C1 segment of cervical spinal cord (tissue), 14 donors: ENCODE measurements at places on chromosomes 13 and 19.

DNA sequence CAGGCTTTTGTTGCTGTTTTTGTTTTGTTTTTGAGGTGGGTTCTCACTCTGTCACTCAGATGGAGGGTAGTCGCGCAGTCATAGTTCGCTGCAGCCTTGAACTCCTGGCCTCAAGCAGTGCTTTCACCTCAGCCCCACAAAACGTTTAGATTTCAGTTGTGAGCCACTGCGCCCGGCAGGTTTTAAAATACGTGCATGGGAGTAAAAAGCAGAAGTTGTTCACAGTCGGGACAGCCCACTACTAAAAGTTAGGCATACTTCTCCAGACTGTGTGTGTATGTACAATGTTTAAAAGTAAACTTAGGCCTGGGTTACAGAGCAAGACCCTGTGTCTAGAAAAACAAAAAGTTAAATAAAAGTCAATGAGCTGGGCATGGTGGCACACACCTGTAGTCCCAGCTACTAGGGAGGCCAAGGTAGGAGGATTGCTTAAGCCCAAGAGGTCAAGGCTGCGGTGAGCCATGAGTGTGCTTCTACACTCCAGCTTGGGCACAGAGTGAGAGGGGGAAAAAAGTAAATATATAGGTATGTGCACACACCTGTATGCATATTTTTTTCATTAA is 6.1 kb downstream of the SAFB start:
- DNase-seq, result no peak

DNA sequence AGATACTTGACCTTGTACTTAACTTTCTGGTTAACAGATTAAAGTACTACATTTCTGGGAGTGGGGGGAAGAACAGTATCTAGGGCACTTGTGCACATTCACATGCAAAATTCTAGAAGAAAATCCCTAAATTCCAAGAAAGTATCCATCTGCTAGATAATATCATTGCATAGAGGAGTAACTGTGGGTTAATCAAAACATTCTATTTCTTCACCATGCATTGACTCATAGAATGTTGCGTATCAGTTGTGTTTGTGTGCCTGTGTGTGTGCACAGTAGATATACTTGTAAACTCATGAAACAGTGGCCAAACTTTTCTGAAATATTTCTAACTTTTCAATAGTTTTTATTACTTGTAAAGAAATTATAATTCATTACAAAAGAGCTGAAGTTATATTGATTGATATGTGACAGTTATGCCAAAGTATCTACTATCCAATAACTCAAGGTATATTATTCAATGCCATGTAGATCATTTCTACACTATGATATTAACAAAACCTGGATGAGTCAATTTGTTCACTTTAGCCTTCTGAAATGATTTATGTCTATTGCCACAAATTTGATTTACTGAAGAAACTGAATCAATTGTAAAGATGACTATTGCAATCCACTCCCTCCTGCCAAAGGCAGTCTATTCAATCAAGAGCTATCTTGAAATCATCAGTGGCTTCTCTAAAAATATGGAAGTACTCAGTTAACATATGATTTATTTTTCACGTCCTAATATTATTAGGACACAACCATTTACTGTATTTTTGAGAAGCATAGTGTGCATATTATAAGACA is 756.7 kb upstream of the ARGLU1 start:
- no peak for DNase-seq

DNA sequence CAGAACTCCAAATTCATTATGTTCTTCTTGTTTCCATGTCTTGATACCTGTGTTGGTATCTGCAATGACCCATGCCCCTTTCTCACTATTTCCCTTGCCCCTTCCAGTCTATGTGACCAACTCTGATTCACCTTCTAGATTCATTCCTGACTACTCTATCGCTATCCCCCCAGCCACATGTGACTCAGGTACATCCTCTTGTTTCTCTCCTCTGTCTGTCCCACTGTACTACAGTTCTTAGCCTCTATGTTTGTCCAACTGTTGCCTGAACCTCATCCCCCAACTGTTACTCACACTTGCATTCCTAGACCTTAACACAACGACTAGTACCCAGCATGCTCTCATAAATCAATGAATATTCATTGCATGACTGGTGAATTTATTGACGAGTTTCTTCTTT is 10.0 kb upstream of the FLT3 start:
- no peak for DNase-seq

- DNase-seq, result no peak
Measured at GRCh38 chr19:47021536-47022139, 2.0 kb downstream of the NPAS1 start.

DNA sequence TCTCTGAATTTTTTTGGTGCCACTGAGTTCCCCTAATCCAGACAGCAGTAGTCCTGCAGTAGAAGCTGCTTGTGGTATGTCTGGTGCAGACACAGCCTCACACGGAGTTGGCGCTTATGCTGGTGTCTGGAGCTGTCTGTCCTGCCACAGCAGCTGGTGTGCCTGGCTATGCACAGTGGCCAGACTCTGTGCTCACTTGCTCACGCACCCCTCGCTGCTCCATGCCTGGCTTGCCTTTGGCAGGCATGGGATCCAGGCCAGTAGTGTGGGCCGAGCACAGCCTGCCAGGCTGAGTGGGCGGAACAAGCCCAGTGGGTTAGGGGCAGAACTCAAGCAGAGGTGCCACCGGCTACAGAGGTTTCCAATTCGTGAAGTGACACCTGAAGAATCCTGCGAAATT is 845.9 kb upstream of the PCDH9 start:
- DNase-seq, result no peak

- DNase-seq, result no peak
Measured at GRCh38 chr19:14449321-14449720, 16.2 kb downstream of the PKN1 start.

DNA sequence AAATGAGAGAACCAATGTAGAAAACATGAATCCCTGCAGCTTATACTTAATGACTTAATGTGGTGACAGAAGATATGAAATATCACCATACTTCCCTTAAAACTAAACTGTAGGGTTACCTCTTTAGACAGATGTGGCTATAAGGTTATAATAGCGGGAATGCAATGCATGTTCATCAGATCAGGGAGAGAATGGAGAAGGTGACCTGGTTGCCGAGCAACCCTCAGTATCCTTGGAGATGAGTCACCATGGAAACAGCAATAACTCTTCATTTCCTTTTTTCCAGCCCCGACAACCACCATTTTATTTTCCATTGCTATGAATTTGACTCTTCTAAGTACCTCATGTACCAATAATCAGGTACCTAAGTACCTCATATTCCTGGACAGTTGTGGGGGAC is 28.0 kb upstream of the ZNF835 start:
- no peak for DNase-seq

DNA sequence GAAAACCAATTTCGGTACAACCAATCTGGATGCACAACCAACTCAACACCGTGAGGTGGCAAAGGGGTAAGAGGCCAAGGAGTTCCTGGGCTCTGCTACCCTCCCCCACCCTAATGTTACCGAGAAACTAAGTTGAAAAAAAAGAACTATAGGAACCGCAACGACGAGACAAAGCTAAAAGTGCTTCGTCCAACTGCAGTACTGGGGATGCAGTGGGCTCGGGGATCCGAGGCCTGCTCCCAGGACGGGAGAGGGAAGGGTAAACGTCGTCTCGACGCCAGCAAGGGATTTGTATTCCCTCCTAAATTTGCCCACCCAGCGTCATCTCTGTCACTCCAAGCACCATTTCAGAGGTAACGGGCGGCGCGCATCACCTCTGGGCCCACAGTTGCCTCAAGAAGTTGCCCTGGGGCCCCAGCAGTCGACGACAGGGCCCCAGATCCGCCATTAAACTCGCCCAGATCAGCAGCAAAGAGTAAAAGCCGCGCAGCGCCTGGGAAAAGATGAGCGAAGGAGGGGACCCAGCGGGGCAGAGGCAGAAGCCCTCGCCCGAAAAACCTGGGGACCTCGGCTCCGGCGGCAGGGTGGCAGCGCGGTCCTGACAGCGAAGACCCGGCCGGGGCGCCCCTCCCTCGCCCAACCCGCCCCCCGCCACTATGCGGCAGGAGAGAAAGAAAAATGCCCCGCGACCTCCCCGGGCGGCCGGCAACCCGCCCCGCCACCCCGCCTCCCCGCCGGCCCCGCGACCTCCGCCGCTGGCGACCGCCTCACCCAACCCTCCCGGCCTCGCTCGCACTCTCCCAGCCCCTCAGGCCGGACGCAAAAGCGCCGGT is 752 bp downstream of the ZMYM5 start:
- peak; percentile 68 for DNase-seq

GRCh38 chr13:23778002-23778652 is 111.1 kb downstream of the MIPEP start:
- DNase-seq, result no peak
